ENCODE measurements at places on chromosomes 5 and 9.
A peak's percentile ranks its signal among the peaks of the same experiment; 100 is the strongest.

DNA sequence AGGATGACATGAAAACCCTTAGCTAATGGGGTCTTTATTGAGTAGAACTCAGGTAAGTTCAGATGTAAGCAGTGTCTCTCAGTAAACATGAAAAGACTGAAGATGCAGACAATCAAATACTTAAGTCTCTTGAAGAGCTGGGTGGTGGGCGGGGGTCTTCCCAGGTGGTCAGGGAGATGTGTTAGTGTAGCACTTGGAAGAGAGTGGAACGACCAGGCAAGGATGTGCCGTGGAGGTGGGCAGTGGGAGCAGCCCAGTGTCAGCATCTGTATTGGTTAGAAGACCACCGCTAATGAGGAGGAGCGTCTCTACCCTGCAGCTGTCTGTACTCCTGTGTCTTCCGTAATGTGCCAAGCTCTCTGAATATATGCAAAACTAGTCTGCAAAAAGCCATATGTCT, 4.4 kb downstream of the S1PR3 start:
- no peak for DNase-seq

- DNase-seq, result peak; percentile 62
These were observed 462 bp upstream of the MCC start for GRCh38 chr5:113488645-113489184.

- DNase-seq, result no peak
These were observed 130.3 kb downstream of the PAX5 start for GRCh38 chr9:36903541-36904435.

DNA sequence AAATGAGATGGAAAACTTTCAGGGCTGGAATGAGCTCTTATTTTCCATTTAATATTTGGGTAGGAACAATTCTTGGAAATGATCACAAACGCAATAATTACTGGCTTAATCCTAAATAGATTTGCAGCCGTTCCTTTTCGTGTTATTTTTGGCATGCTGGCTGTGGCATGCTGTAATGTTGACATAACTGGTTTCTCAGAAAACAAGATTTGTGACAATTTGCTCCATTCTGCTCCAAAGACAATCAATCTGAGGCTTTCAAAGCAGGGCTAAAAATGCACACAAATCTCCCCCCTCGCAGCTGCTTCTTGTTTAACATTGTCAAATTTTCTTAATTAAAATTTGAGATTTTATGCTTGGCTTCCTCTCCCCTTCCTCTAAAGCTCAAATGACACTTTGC, 151.2 kb downstream of the TTC39B start:
- DNase-seq, result peak; percentile 44

GRCh38 chr5:171823269-171823668, 37.7 kb downstream of the SMIM23 start:
- DNase-seq, result no peak

- no peak for DNase-seq
These were observed 9.8 kb upstream of the SLC36A3 start for GRCh38 chr5:151313357-151313756.

GRCh38 chr5:54021431-54022164, 288.8 kb downstream of the ARL15 start:
- DNase-seq, result no peak

DNA sequence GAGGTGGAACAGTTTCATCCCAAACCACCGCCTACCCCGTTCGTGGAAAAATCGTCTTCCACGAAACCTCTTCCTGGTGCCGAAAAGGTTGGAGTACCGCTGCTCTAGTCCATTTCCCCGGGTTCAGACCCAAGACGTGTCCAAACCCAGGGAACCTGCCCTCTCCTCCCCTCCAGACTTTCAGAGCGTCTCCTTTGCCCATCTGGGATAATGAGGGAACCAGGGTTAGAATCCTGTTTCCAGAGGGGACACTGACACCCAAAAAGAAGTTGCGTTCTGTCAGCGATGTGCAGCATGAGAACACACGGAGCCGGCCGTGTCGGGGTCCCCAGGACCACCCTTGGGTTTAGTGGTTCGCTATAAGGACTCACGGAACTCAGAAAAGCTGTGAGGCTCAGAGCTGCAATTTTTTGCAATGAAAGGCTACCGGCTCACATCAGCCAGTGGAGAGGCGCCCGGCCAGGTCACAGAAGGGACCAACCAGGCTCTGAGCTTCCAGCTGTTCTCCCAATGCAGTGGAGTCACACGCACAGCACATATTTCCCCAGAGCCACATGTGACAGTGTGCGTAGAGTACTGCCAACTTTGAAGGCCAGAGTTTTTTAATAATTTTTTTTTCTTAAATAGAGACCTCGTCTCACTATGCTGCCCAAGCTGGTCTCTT, 19.4 kb downstream of the LAMC3 start:
- no peak for DNase-seq

GRCh38 chr9:27118916-27119315, 9.9 kb downstream of the TEK start:
- DNase-seq, result no peak

DNA sequence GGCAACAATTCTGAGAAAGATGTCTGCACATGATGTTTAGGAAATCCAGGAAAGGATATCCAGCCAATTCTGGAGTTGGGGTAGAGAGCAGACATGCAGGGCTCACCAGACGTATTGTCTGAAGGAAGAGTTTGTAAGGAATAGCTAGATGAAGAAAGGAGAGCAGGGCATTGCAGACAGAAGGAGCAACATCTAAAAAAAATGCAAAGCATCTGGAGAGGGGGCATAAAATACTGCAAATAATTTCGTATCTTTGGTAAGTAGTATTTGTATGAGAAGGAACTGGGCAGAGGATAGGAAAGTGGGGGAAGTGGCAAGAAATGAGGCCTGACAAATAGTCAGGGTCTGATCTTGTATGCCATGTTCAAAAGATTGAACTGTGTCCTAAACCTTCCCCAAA, 74.8 kb downstream of the MACIR start:
- DNase-seq, result no peak

GRCh38 chr5:154300207-154300883, 109.8 kb downstream of the GALNT10 start:
- no peak for DNase-seq
